ENCODE measurements at places on chromosomes 3 and 15. TPM values are rescaled to one million over a fixed set of nuclear protein-coding genes. Genes with fewer than 3 reads are reported as not detected.

Gene TM6SF1
- not detected for total RNA-seq

GRCh38 chr15:99721104-99721778 is 12.0 kb downstream of the LYSMD4 start:
- no peak for DNase-seq

GRCh38 chr15:94293411-94294402 is 62.3 kb downstream of the MCTP2 start:
- no peak for DNase-seq

DNA sequence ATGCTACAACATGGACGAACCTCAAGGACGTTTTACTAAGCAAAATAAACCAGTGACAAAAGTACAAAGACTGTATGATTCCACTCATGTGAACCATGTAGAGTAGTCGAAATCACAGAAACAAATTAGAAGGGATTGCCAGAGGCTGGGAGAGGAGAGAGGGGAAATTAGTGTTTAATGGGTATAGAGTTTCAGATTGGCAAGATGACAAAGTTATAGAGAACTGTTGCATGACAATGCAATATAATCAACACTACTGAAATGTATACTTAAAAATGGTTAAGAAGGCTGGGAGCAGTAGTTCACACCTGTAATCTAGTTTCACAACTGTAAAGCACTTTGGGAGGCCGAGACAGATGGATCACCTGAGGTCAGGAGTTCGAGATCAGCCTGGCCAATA is 36.9 kb downstream of the PLS1 start:
- DNase-seq: no peak

DNA sequence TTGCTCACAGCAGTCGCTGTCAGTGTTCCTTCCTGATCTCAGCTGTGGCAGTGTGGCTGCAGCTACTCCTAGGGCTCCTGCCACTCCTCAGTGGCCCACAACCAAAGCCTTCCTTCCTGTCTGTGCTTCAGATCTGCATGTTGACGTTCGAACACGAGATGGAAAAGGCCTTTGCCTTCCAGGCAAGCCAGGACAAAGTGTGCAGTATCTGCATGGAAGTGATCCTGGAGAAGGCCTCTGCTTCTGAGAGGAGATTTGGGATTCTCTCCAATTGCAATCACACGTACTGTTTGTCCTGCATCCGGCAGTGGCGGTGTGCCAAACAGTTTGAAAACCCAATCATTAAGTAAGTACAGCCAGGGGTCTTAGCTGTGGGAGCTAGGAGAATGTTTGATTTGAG is 17.8 kb downstream of the MKRN2 start:
- DNase-seq: no peak

- DNase-seq: no peak
Observed at GRCh38 chr3:54211097-54211496, 88.7 kb downstream of the CACNA2D3 start.

- no peak for DNase-seq
Observed at GRCh38 chr15:38706956-38707355, 142.3 kb upstream of the RASGRP1 start.

GRCh38 chr3:195179776-195180489 is 91.0 kb downstream of the XXYLT1 start:
- no peak for DNase-seq

DNA sequence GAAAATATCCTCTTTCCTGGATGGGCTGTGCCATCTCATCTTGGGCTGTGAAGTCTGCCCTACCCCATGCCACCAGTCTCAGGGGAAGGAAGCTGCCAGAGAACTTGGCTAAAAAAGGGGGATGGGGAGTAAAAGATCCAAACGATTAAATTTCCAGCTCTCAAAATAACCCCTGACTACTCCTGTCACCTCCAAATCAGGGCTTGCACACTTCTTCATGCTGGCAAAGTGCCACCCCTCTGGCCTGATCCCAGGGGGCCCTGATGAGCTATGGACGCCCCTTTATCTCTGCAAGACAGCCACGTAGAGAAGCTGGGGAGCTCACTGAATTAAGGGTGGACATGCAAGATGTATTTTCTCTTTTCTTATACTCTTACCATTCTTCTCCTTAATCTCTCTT is 1.2 kb upstream of the MLF1 start:
- no peak for DNase-seq

Data from neural progenitor cell (in vitro differentiated cells).